Stimulated activated CD8-positive, alpha-beta memory T cell treated with anti-CD3 and anti-CD28 coated beads, Interleukin-4, amount 100 ng/mL, for 24 hours (primary cell): ENCODE measurements at places on chromosomes 1 and 21.

DNA sequence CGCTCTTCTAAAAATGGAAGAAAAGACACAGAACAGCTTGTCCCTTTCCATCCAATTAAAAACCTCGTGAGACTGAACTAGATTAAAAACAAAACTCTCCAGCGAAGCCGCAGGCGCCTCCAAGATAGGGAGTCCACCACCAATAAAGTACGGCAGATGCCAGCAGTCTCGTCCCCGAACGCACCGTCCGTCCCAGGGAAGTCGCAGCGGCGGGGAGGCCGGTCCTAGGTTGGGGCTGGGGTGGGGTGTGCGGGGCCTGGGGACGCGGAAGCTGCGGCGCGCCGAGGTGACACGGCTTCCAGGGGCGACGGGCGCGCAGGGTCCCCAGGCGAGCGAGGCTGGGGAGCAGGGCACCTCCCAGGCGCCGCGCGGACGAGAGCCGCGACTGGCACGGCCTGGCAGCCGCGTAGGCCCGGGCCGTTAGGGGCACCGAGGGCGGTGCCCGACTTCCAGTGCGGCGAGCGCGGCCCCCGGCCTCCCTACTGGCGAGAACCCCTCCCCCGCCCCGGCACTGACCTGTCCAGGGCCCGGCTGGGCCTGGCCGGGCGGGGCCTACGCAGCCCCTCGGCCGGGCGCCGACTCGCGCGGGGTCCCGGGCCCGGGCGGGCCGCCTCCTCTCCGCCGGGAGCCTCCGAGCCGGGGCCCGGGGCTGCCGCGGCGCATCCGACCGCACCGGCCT lies 28.3 kb upstream of the A3GALT2 start:
- DNase-seq = peak; percentile 17

- peak; percentile 46 for DNase-seq
These were observed 6.2 kb downstream of the S100A7A start for GRCh38 chr1:153422450-153423068.

- no peak for DNase-seq
These were observed 6.1 kb upstream of the CD1A start for GRCh38 chr1:158248118-158248517.

DNA sequence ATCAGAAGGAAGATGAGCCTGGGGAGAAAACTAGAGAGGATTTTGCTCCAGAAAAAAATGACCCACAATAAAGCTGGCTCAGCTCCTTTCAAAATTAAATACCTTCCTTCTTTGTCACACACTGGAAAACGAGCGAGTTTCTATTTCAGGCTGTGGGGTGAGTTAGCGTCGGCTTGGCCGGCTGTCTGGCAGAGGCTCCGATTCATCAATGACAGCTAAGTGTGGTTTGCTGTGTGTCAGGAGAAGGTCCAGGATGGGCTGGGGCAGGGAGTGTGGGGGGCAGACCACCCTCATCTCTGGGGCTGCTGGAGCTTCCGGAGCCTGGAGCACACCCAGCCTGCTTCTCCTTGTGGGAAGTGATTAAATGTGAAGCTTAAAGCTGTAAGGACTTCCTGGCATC lies 120.2 kb downstream of the ETS2 start:
- DNase-seq = no peak

GRCh38 chr1:239922778-239923522 lies 168.7 kb upstream of the FMN2 start:
- DNase-seq = no peak

DNA sequence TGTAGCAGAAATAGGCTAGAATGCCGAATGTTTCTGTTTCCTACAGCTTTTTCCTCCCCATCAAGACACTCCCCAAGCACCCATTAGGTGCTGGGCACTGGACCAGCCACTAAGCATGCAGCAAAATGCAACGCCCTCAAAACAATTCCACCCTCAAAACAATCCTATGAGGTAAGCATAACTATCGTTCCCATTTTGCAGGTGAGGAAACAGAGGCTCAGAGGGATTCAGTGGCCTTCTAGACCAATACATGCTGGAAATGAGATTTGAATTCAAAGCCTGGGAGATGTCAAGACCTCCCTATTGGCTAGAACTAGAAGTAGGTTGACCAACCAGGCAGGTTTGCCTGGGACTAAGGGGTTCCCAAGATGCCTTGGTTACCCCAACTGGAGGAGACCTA lies 10.2 kb upstream of the ALDH4A1 start:
- no peak for DNase-seq

GRCh38 chr1:50720457-50721053 lies 239.5 kb downstream of the FAF1 start:
- DNase-seq = no peak

GRCh38 chr1:18783705-18784481 lies 75.6 kb downstream of the TAS1R2 start:
- DNase-seq = no peak

DNA sequence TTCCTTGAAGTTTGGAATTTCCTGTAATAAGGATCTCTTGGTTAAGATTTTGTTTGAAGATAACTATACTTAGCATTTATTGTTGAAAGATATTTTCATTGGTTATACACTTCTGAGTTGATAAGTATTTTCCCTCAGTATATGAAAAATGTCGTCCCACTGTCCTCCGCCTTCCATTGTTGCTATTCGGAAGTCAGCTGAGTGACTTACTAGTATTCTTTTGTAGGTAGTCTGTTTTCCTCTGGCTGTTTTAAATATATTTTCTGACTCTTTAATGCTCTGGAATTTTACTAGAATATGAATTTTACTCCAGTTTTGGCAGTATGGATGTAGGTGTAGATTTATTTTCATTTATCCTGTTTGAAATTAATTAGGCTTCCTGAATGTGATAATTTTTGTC lies 498.7 kb upstream of the NFIA start:
- no peak for DNase-seq

DNA sequence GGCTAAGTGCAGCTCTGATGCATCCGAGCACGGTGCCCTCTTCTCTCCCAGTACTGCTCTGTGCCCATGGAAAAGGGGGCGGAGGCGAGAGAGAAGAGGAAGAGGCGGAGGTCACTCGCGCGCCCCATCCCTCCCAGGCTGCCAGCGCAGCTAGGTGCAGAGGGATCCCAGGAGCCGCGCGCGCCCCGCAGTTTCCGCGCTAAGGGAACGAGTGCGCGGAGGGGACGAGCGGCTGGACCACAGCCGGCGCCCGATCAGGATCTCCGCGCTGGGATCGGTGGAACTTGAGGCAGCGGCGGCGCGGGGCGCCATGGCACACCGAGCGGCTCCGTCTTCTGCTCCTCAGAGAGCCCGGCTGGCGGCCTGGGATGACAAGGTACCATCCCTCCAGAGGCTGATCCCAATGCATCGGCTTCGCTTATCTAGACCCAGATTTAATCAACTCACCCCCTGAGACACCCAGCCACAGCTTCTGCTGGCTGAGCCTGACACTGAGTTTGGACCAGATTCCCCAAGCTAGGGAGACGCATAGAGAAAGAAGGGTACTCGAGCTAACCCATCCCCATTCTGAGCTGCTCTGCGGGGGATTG lies at the start of gene PTGFR:
Gene PTGFR (plus strand): TSS at position 114 of the 590 bp plus-strand sequence. CDS start 1,770 bp downstream, outside the sequence.
- DNase-seq = no peak

- DNase-seq = no peak
These were observed 24.7 kb upstream of the KDM4A start for GRCh38 chr1:43625063-43625780.

GRCh38 chr1:201904579-201904978 lies 15.9 kb downstream of the SHISA4 start:
- no peak for DNase-seq

DNA sequence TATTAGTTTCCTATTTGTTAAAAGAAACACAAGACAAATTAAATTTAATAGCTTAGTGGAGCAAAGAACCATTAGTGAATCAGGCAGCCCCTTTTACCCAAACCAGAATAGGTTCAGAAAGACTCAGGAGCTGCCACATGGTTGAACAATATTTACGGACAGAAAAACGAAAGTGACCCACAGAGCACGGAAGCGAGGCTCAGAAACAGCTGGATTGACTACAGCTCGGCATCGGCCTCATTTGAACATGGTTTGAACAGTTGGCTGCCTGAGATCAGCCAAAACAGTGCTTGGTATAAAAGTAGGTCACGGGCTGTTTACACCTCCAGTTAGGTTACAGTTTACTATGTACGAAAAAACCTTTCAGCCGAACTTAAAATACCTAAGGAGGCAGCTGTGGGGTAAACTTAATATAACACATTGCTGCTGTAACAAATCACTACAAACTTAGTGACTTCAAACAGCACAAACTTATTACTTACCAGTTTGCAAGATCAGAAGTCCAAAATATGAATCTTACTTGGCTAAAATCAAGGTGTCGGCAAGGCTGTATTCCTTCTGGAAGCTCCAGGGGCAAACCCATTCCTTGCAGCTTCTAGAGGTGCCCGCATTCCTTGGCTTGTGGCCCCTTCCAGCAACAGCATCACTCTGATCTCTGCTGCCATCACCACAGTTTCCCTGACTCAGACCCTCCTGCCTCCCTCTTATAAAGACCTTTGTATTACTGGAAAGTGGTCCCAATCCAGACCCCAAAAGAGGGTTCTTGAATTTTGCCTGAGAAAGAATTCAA lies 11.8 kb downstream of the PADI4 start:
- DNase-seq = no peak

- DNase-seq = peak; percentile 48
These were observed 694 bp downstream of the MEAF6 start for GRCh38 chr1:37513795-37514349.

DNA sequence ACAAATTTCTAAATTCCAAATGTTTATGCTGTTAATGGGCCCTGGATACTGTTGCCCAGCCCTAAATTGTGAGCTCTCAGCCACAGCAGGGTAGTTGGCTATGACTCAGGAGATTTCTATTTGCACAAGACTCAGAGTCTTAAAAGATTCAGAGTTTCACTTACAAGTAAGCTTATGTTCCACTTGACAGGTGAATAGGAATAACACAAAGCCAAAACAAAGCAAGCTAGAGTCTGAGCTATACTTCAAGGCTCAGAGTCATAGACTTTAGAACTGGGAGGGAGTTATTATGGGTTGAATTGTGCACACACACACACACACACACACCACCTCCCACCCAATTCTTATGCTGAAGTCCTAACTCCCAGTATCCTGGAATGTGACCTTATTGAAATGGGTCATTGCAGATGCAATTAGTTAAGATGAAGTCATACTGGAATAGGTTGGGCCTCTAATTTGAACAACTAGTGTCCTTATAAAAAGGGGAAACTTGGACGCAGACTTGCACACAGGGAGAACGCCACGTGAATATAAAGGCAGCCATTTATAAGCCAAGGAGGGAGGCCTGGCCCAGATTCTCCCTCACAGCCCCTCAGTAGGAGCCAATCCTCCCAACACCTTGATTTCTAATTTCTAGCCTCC lies 30.2 kb downstream of the PRDX6 start:
- DNase-seq = no peak

GRCh38 chr1:50930965-50931737 lies 28.9 kb downstream of the FAF1 start:
- DNase-seq = no peak
